ENCODE measurements at places on chromosomes 2 and 18.
A peak's percentile ranks its signal among the peaks of the same experiment; 100 is the strongest.

- peak; percentile 65 for DNase-seq
Measured at GRCh38 chr18:30280861-30281470, 761.6 kb downstream of the DSC3 start.

GRCh38 chr2:180790891-180791290, 189.5 kb upstream of the UBE2E3 start:
- peak; percentile 79 for DNase-seq

DNA sequence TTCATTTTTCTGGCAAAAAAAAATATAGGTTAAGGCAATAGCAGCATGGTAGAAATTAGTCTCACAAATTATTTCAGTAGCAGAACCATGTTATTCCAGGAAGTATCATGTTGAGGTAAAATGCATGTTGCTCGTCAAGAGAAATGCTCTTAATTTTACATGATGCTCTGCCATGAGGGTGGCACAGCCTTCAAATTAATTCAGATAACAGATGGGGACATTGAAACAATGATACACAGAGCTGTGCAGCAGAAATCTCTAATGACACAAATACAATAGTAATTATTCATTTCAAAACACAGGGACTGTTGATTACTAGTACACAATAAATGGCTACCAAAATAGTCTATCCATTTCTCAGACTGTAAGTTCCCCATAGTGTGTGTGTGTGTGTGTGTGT, 24.8 kb downstream of the GAREM1 start:
- DNase-seq: no peak

DNA sequence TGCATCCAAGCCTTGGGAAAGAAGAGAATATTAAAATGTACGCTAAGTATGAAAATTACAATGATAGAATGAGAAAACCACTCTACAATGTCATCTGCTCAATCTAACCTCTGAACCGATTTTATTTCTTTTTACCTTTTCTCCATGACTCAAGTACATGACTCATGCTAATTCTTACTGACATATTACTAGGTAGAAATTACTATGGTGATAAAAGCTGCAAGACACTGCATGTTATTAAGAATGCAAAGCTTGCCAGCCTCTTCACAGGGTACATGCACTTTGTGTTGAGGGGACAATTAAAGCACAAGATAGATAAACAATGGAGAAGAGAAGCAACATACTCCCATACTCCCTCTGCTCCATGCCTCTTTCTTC, 20.7 kb downstream of the SFT2D3 start:
- no peak for DNase-seq

GRCh38 chr2:43934567-43934966, 61.2 kb downstream of the LRPPRC start:
- DNase-seq: no peak

DNA sequence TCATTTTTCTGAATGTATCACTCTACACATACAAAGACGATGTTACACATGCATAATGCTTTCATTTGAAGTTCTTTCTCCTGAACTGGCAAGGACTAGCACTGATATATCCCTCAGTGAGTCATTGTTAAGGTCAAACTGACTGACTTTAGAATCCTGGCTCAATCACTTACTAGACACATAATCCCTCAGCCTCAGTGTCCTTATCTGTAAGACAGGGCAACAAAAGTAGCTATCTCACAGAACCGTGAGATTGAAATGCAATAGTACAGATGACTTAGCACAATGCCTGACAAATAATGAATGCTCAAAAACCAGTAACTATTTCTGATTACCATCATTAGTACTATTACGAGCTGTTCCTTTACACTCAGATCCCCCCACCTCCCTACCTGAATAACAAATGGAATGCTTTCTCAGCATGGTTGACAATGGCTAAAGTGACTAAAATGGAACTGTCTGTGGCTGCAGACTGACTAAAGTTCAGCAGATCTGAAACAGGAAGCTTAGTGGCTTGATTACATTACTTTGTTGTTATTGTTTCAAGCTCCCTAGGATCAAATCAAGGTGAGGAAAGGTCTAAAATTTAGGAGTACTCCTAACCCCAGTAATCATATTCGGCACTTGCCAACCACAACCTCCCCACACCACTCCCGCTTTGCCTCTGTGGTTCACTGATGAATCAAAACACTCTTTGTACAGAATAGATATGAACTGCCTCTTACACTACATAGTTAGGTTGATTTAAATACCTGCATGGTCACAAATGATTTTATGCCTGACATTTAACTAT, 35.8 kb upstream of the CACNB4 start:
- DNase-seq: peak; percentile 57

- no peak for DNase-seq
Measured at GRCh38 chr18:2569338-2570207, 1.7 kb downstream of the METTL4 start.

GRCh38 chr18:25244170-25244569, 107.8 kb downstream of the ZNF521 start:
- DNase-seq: no peak

- DNase-seq: no peak
Measured at GRCh38 chr2:19505-19904, 26.8 kb downstream of the FAM110C start.

GRCh38 chr2:132662732-132663131, 7.3 kb downstream of the LYPD1 start:
- DNase-seq: peak; percentile 73

DNA sequence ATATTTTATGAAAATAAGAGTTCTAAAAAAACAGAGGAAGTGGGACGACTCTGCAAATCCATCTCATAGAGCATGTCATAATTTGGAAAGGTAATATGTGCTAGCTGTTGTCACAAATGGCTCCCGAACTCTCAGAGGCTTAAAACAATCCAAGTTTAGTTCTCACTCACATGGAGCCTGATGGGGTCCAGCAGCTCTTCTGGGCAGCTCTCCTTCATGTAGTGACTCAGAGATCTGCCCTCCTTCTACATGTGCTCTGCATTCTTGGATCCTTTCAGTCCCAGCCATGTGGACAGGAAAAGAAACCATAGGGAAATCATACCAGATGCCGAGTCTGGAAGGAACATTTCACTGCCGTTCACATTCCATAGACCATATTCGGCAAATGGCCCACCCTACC, 180.1 kb upstream of the APCDD1 start:
- DNase-seq: peak; percentile 22

GRCh38 chr18:62877411-62878221, 162.3 kb downstream of the PHLPP1 start:
- peak; percentile 86 for DNase-seq

GRCh38 chr2:180747728-180748127, 232.7 kb upstream of the UBE2E3 start:
- DNase-seq: no peak

- no peak for DNase-seq
Measured at GRCh38 chr18:8876887-8877286, 171.5 kb downstream of the MTCL1 start.

DNA sequence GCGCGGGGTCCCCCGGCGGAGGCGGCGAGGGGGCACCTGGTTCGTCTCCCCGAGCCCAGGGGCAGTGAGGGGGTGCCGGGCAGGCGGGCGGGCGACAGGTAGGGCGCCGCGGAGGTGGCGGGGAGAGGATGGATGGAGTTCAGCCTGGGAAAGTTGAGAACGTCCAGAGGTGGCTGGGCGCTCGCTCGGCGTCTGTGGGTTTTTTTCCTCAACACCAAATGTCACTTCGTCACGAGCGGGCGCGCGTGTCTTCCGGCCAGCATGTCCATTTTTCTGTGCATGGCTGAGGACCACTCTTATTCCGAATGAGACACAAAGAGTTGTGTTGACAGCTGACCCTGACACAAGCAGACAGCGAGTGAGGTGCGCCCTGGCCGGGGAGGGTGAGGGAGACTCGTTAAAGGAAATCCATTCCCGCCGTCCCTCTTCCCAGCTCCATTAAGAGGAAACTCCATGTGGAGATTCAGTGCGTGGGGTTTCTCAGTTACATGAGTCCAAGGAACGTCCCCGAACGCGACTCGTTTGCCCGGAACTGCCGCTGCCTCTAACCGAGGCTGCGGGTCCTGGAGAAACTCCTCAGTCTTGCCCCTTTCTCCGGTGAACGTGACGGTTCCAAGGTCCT, 859 bp downstream of the GREB1L start:
- peak; percentile 3 for DNase-seq

DNA sequence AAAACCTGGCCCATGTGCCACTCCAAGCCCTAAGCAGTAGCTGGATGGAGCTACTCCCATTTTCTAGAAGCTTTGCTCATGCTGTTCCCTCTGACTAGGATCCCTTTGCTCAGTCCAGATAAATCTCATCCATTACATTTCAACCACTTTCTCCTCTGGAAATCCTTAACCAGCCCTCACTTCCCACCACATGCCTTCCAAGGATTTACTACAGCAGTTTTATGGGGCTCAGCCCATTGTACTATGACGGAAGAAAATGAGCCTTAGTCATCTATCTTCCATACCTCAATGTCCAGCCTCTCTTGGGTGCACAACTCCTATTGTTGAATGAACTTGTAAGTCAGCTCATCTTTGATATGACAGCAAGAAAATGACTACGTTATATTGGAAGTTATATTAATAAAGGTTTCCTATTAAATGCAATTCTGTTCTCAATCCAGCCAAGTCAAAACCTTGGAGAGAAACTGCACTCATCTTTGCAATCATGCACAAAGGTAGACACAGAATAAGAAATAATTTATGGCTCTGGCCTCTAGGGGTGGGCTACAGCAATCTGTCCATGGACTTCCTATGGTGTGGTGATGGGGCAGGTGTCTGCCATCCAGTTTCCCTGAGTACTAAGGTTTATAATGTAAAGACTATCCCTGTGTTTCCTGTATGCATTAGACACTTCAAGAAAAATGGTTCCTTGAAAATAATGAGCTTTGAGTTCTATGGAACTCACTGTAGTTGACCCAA, 3.4 kb downstream of the B4GALT6 start:
- DNase-seq: no peak

- no peak for DNase-seq
Measured at GRCh38 chr2:234706086-234706485, 209.2 kb upstream of the ARL4C start.

DNA sequence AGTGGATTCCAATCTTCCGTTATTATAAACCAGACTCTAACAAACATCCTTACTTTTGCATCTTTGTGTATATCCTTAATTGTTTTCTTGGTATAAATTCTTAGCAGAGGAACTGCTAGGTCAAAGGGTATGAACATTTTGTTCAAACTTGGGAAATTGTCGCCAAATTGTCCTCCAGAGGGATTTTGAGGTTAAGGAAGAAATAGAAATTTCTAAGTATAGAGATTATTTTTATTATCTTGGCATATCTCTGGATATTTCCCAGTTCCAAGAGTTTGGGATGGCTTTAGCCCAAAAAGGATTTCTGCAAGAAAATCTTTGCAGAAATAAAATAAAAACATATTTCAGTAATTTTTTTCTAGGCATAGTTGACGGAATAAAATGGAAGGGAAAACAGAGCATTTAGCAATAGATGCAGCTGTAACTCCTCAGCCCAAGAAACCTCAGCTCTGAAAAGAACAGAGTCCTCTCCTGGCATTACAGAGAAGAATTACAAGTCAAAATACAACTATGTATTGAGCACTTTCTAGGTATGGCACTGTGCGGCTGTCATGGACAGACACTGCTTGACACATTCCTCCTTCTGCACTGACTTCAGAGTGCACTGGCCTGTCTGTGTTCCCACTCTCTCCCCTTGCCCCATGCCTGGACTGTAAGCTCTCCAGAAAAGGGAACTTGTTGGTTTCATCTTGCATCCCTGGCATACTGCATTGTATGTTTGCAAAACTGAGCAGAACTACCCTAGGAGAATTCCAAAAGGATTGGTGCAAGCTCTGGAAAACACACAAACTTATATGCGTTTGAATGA, 117.3 kb upstream of the STON1 start:
- DNase-seq: peak; percentile 49

DNA sequence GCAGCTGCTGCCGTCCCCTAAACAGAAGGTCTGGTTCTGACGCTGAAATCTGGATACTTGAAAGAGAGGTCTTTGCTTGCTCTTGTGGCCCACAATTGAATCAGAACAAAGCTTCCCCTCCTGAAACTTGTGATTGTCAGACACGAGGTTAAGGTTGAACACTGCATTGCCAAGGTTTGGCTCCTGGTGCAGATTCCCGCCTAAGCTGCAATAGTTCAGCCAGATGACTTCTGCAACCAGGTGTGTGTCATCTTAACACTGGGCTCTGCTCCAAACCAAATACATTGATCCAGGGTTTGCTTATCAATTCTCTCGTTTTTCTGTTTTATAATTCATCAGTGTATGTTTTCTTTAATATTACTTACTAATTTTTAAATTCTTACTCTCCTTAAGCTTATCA, 14.6 kb downstream of the GKN1 start:
- no peak for DNase-seq

DNA sequence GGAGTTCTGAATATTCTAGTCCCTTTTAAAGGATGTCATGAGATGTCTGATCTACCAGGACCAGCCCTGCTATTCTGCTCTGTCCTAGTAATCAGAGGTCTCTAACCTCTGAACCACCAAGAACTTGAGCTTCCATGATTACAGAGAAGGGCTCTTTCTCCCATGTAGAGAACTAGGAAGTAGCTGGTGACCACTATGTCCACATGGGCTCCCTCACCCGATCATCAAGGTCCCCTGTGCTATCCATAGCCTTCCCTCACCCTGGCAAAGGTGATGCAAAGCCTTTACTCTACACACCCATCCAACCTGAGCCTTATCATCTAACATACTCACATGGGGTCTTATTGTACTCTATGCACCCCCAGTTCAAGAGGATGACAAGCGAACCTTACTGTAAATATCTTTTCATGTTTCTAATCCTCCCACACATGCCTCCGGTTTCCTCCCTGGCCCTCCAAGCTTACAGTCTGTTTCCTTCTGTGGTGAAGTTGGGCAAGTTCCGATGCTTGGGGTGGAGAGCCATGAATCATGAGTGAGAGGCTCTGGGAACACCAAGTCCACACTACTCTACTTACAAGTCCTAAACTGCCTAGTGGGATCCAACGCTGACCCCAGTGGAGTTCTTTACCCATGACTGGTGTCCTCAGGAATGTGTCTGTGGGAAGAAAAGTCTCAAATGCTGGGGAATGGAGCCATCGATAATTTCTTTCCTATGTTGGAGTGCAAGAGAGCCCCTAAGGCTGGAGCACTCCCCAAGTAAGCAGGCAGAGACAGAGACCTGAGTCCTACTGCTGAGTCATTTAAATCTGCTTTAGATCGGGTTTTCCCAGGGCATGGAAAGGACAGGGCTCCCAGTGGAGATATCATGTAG, 73.3 kb upstream of the KLF7 start:
- DNase-seq: peak; percentile 100

GRCh38 chr2:53770264-53770663, 2.7 kb downstream of the CHAC2 start:
- peak; percentile 27 for DNase-seq

DNA sequence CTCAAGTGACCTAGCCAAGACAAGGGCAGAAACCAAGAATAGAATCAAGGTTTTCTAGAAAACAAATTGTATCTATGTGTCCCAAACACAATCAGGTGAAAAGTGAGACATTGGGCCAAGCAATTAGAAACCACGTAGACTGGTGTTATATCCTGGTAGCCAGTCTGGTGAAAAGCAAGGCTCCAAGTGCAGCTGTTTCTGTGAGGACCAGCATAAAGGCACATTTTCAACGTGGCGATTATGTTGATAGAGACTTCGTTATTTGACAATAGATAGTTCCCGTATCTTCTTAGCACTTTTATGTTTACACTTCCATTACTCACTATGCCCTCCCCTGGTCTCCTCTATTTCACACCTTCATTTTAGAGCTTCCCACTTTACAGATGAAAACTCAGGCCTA, 103.2 kb upstream of the ZFP36L2 start:
- DNase-seq: no peak
